Activated naive CD4-positive, alpha-beta T cell treated with anti-CD3 and anti-CD28 coated beads for 36 hours (primary cell): ENCODE measurements at places on chromosomes 1 and 21. TPM values are rescaled to one million over a fixed set of nuclear protein-coding genes. Genes with fewer than 3 reads are reported as not detected.

Gene ALX3
- total RNA-seq = not detected

Gene CFHR3
- not detected for total RNA-seq

Gene BATF3
- total RNA-seq = 27.1 TPM

Gene IL22RA1
- not detected for total RNA-seq

Gene CELA2A
- total RNA-seq = not detected

Gene C1orf210
- total RNA-seq = not detected

Gene FYB2
- total RNA-seq = not detected

Gene LCE7A
- not detected for total RNA-seq

Gene ADAM30
- not detected for total RNA-seq
